SK-N-SH (cell line): ENCODE measurements at places on chromosomes 2 and 18.

DNA sequence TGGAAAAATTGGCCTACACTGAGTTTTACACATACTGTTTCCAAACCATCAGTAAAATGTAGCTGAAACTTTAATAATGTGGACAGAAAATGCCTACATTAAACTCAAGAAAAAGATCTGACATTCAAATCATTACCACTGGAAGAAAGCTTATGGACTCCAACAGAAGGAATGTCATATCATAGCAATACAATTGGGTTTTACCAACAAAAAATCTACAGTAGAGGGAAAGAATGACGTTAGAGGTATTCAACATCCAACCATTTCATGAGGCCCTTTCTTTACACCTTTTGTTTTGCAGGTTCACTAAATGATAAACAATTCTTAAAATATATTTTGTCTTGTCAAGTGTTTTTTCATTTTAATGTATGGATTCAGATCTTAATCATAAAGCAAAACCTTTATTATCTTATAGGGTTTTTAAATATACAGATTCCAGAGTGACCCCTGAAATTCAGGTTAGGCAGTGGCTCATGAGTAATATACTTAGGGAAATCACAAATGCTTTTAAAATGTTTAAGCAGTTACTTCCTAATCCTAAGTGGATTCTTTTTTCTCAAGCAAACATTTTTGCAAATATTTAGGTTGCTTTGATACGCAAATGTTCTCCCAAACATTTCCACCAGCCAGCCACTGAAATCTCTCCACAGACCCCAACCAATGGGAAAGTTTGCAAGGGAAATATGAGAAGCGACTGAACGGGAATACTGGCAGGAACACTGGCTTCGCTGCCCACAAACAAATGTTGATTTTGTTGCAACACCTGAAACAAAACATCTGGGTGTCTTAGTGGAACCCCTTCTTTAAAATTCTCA, 168.7 kb downstream of the TCF4 start:
- DNase-seq = no peak

DNA sequence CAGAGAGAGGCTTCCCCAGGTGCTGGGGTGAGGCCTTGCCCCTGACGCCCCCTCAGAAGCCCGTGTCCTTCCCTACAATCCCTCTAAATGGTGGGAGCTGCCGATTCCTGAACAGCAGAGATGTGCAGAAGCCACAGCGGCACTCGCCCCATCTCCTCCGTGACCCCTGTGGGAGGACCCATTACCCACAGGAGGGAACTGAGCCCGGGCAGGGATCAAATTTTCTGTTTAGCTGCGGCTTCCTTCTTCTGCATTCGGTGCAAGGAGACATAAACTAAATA, 181.2 kb upstream of the RAB6C start:
- DNase-seq = no peak

DNA sequence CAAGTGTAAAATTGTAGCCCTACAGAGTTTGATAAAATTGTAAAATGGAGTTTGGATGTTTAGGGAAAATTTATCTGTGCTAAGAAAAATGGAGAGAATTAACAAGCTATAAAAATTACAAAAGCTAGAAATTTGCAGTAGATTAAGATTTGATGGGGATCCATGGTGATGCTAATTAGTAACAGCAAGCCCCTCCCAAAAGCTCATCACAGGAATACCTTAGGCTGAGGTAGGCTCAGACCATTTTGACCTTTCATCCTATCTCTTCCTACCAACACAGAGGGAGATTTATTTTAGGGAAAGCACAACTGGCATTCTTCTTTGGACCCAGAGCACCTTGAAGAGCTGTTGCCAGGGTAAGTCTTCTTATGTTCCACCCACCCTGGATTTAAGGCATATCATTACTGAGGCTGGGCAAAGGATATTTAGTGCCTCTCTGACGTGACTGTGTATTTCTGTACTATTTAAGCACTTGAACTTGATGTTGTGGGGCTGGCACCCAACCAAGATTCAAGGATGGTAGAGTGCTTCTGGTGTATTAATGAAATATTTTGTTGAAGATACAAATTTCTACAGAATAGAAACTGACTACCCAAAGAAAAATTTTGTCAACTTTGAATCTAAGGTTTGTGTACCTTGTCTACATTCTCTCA, 70.8 kb upstream of the SLC39A10 start:
- no peak for DNase-seq

DNA sequence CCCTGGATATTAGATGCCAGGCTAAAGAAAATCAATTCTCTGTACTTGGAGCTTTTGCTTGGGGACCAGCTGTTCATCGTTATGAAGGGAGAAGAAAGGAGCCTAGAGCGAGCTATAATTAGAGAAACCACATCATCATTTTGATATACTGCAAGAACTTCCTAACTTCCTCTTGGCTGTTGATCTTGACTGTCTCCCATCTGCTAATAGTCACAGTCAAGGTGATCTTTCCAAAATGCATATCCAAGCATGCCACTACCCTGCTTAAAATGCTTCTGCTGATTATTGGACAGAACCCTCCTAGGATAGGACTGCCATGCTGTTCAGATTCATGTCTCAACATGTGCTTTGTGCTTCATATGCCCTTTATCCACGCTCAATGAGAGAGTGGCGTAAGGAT, 54.8 kb downstream of the RAPGEF4 start:
- DNase-seq = no peak

GRCh38 chr2:38095996-38096861, 20.3 kb upstream of the CYP1B1 start:
- DNase-seq = no peak

DNA sequence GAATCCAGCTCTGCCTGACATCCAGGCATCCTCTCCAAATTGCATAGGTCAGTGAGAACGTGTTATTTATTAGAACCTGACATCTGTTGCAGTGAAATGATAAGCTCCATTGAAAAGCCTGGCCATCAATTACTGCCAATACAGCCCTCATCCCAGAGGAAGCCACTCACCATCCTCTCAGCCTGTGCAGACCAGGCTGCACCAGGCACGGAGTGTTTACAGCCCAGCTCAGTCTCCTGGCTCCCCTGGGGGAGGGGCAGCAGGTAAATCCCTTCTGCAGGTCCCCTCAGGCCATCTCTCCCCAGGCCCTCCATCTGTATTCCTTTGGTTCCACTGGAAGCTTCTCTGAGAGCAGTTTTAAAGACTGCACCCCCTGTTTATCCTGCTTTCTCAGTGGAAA, 82.6 kb upstream of the FOSL2 start:
- DNase-seq = peak; percentile 66

DNA sequence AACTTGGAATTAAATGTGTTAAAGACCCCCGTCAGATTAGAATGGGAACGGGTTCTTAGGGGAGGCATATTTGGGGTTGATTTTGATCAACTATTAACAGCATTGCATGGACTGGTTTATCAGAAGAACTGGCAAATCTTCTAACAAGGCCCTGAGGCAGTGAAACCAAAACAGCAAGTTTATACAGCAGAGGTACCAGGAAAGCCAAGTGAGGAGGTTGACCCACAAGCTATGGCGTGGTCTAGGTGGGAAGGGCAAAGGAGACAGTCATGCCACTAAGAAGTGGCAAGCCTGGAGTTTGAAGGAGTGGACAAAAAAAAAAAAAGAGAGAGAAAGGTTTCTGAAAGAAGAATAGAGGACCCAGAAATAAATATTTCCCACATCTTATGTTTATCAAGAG, 187.0 kb downstream of the MREG start:
- DNase-seq = no peak

DNA sequence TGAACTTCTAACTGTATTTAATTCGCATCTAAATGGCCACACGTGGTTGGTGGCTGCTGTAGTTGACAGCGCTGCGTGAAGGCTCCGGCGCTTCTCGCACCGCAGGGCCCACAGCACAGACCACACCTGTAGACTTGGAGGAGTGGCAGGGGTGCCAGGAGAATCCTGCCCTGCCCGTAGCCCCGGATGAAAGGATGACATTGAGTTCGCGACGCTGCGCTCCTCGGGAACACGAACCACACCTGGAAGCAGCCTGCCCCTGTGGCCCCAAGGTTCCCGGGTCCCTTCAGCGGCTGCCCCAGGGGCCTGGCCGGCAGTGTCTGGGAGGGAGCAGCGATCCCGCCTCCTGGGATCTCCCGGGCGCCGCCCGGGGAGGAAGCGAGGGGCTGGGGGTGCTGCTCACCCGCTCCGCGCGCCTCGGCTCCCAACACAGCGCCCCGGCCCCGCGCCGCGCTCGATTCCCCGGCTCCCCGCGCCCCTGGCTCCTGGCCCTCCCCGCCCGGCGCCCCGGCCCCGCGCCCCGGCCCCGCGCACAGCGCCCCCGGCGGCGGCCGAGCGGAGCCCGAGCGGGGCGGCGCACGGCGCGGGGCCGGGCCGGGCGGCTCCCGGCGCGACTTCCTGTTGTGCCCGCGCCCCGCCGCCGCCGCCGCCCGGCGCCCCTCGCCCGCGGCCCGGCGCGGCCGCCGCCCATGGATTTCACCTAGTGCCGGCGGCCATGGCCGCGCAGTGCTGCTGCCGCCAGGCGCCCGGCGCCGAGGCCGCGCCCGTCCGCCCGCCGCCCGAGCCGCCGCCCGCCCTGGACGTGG, at the start of gene RNPEPL1:
TSS of gene RNPEPL1 (plus strand) at position 613 of the 806 bp plus-strand sequence. CDS start at position 716, 103 bp downstream.
- DNase-seq = peak; percentile 90

DNA sequence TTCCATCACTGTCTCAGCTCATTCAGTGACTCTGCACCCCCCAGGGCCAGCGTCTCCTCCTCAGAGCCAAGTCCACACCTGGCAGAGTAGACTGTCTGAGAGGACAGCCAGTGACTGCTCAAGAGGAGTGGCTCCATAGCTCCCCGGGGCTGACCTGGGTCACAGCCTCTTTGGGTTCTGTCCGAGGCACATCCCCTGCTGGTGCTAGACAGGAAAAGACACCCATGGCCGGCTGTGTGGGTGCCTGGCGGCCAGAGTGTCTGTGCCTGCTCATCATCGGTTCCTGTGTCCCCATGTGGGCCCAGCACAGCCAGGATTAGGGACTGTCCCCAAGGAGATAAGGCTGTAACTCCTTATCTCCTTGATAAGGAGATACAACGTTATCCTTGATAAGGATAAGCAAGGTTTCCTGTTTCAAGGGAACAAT, 3.5 kb upstream of the CROCC2 start:
- peak; percentile 80 for DNase-seq

DNA sequence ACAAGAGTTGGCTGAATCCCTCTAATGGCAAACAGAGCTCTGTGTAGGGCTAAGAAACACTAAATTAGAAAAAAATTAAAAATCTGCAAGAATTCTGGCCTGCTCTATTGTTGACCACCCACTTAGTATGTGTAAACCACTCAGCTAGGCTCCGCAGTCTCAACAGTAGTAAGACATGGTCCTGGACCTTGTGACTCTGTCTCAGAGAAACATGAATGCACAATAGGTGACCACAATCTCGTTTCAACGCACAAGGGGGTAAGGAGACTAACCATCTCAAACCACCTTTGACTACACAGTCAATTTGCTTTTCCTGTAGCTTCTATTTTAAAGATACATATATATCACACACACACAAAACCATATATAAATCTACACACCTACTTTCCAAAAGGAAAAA, 16.5 kb downstream of the SEPTIN10 start:
- no peak for DNase-seq

- peak; percentile 85 for DNase-seq
Observed at GRCh38 chr2:208359632-208359986, 47.0 kb upstream of the PTH2R start.

GRCh38 chr2:45006942-45007287, 2.3 kb downstream of the SIX2 start:
- no peak for DNase-seq

- DNase-seq = no peak
Observed at GRCh38 chr2:191899410-191899809, 52.5 kb upstream of the CAVIN2 start.

DNA sequence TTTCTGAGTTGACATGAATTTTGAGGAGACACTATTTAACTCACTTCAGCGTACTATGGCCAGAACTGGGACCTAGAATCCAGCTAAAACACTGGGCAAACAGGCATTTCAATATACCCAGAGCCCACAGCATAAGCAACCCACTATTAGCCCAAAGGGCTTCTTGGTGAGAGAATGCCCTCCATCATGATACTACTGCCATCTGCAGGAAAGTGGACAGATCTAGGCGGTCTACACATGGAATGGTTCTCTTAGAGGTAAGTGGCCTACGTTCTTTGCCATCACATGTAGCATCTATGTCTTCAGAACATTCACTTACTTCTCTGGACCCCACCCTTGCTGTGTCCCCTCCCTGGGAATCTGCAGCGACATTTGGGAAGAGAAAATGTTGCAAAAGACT, 181.3 kb upstream of the LINC00305 start:
- no peak for DNase-seq

GRCh38 chr18:58829263-58829662, 35.4 kb upstream of the ZNF532 start:
- DNase-seq = no peak

GRCh38 chr2:101419096-101419663, 31.9 kb upstream of the CREG2 start:
- peak; percentile 69 for DNase-seq

DNA sequence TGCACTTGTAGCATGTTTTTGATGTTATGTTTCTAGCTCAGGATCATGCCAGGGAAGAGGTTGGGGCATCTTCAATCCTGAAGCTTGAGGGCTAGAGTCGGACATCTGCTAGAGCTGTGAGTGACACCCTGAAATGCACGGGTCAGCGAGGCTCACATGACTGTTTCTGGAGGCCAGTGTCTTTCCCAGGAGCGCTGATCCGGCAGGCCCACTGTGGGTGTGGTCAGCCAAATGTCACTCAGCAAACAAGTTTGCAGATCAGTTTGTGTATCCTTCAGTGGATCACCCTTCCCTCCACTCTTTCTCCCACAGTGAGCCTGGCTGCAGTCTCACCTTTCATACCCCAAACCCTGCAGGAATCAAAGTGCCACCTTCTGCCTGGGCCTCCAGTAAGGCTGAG, 23.0 kb upstream of the ARHGEF4 start:
- no peak for DNase-seq

DNA sequence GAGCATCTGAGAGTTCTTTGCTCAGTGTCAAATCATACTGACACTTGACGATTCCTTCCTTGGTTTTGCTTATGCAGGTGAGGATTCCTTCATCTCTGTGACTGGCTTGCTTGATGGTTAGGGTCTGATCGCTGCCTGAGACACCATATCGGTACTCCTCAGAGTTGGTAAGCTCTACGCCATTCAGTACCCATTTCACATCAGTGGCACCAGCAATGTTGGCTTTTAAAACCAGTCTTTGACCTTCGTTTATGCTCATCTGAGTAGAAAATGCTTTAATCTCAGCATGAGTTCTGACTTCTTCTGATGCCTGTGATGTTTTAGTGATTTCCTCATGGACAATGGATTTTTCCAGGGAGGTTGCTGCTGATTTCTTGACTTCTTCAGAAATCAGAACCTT, 48.4 kb downstream of the PLEKHA3 start:
- no peak for DNase-seq

DNA sequence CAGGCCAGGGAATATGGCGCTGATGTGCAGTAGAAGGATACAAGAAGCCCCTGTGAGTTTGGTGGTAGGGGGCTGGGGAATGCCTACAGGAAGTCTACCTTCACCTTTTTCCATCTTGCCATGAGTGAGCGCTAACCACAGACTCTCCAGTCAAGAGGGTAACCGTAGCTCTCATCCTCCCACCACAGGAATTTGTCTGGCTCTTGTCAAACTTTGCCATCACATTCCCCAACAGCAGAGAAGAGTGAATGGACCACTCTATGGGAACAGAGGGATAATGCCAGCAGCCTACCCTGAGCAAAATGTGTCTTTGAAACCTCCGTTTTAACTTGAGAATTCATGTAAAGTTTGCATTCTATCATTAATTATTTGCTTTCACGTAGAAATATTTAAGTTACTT, 168.3 kb downstream of the NRP2 start:
- no peak for DNase-seq

GRCh38 chr2:220272656-220273055, 645.2 kb downstream of the SLC4A3 start:
- DNase-seq = no peak
